ENCODE measurements at places on chromosomes 4 and X.

DNA sequence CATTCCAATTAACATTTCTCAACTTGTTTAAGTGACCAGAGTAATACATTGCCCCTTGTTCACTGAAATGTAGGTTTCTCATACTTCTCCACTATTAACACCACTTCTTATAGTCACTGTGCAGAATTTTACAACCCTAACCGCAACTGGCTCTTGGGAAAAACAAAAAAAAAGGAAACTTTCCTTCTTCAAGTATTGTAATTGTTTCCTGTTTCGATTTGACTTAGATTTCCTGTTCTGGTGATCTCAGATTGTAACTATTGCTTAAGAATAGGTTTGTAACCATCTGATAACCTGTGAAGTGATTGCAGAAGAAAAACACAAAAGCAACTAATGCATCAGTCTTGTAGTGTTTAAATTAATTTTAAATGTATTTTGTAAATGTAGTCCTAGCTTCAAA, 594.7 kb upstream of the GALNT7 start:
- DNase-seq: no peak

- no peak for DNase-seq
These were observed 27.9 kb upstream of the PAPSS1 start for GRCh38 chr4:107747748-107748486.

- DNase-seq: no peak
These were observed 336.4 kb upstream of the SLIT2 start for GRCh38 chr4:19915276-19915675.

DNA sequence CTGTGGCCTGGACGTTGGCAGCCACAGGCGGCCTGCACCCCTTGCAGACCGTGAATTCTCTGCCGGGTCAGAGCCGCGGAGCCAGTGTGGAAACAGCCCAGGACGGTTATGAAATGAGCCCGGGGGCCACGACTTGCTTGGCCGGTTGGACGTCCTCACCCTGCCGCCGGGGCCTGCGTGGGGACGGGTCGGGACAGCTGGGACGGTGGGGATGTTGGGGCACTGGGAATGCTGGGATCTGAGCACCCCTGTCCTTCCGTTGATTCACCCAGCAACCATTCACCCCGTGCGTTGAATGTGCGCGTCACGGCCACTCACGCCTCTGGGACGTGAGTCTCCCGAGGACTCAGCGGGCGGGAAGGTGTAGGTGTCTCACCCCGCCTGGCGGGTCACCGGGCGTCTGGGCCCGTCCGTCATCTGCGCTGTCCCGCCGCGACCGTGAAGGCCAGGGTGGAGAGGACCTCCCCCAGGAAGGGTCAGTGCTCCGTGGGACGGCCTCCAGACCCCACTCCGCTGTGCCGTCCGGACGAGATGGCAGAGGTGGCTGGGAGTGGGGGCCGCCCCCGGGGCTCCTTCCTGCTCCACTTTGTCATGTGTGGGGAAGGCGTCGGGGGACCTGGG, 4.5 kb upstream of the PLCXD1 start:
- no peak for DNase-seq

GRCh38 chr4:100795581-100795980, 277.8 kb upstream of the EMCN start:
- DNase-seq: no peak

GRCh38 chr4:107035819-107036583, at the start of gene DKK2:
TSS of gene DKK2 (minus strand) at chr4:107036313. CDS start at chr4:107035591, 722 bp downstream.
- DNase-seq: no peak

GRCh38 chr4:38815885-38816782, 11.5 kb upstream of the TLR1 start:
- DNase-seq: no peak

DNA sequence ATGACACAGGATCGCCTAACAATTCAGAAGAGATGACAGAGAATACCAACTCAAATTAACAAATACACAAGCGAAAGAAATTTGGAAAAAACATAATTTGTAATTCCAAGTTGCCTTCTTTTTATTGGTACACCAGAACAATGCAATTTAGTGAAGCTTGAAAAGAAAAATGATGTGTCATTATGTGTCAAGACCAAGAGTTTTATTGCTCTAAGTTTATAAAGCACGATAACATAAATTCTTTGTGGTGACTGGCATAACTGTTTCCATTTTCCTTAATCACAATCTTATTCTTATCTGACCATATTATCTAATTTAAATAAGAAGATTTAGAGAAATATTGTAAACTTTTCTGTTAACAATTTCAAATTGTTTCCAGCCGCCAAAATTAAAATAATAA, 273.2 kb upstream of the TECRL start:
- no peak for DNase-seq

DNA sequence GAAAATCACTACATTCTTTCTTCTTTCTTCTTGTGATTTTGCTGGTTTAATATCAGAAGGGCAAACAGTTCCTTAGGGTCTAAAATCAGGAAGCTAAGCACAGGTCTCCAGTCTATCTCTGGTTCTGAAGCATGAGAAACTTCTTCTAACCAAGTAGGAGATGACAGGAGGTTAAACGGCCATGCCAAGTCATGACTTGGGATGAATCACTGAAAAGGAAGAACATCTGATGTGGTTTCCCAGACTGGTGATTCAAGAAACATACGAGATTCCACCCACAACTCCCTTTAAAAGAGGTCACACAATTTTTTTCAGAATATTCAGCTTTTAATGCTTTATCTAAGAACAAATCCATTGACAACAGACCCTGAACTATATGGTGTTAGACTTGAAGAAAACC, 684.0 kb upstream of the PRKX start:
- DNase-seq: no peak

GRCh38 chrX:118839334-118839958, 15.8 kb downstream of the ZCCHC12 start:
- DNase-seq: peak; percentile 78

DNA sequence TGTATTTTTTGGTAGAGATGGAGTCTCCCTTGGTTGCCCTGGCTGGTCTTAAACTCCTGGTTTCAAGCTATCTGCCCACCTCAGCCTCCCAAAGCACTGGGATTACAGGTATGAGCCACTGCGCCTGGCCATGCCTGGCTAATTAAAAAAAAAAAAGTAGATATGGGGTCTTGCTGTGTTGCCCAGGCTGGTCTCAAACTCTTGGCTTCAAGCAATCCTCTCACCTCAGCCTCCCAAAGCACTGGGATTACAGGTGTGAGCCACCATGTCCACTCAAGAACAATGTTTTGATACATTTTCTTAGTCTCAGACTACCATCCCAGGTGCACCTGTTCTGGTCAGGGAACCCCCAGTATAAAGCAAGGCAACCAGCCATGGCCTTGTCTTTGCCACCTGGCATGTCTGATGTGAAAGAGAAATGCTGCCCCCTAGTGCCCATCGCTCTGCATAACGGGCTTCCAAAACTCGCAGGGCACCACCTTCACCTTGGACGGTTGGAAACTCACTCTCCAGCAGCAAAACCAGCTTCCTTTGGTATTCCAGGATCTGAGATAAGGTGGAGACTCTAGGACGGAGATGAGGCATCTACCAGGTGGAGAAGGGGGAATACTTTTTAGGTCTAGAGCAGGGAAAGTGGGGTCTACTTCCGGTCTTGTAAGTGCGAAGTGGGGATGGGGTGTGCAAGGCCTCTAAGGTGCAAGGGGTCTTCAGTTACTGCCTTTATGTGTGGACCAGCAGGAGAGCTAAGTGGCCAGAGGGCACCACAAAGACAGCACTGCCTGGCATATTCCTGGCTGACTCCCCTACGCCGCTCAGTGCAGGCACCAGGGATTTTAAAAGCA, 47.7 kb upstream of the AFAP1 start:
- DNase-seq: peak; percentile 60

Measured in left ventricle myocardium inferior (tissue), 1 donor.